ENCODE measurements at places on chromosomes 5 and 9.

DNA sequence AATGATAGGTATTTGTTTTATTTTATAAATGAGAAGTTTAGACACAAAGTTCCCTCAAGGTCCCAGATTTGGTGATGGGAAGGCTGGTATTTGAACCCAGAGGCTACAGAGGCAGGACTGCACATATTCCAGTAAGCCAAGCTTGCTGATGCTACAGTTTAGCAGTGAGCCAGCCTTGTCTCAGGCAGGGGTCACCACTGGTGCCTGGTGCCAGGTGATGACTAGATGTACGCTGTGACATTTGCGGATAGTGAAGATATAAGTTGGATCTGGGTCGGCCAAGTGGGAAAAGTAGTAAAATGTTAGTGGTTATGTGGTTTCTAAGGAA lies 143.9 kb downstream of the AOPEP start:
- no peak for DNase-seq

- DNase-seq: no peak
Observed at GRCh38 chr9:123689701-123690428, 240.1 kb downstream of the DENND1A start.

- DNase-seq: no peak
Observed at GRCh38 chr5:126801174-126801991, 24.4 kb downstream of the LMNB1 start.

DNA sequence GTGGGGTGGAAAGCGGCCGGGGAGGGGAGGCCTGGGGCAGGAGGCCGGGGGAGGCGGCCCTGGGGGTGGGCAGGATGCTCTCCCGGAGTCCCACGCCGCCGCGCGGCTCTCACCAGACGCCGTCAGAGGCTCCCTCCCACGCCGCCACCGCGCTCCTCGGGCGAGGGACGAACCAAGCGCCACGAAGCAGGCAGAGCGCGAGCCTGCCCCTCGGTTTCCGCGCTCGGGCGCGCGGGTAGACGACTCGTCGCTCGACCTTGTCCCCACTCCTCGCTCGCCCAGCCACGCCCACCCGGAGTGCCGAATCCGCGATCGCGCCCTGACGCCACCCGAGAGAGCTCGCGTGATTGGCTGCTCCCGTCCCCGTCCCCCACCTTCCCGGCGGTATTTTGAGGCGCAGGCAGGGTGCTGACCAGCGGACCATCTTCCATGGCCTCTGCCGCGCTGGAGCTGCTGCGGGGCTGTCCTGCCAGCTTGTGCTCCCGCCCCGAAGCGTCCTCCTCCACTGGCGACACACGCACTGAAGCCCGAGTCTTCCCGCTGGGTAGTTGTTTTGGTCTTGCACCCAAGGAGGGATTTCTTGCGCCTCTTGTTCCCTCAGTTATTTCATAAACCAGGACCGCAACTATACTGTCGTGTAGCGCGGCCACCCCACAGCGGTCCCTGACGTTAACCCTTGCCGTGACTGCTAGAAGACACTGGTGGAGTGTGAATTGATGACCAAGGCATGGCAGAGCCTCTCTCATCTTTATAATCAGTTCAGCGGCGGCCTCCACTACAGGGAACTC lies at the start of gene GNE:
TSS of gene GNE (minus strand) at position 241 of the 788 bp plus-strand sequence. CDS start 9,093 bp downstream, outside the sequence.
- DNase-seq: peak; percentile 97

GRCh38 chr5:153511622-153512021 lies 21.2 kb downstream of the GRIA1 start:
- DNase-seq: no peak

DNA sequence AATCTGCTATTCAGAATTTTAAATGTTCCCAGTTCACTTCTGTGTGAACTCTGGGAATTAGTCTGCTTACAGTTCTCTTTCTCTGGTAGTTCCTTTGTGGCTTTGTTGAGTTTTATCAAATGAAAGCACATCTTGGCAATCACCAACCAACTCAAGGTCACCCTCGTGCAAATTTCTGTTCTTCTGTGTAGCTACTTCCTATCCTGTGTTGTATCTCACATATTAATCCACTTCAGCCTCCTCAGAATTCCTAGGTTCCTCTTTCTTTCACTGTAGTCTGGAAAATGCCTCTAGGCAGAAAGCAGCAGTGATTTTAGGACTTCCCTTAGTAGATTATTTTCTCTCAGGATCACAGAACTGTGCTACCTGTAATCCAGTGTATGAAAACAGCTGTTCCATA lies 100.3 kb downstream of the AUH start:
- no peak for DNase-seq

GRCh38 chr9:112408819-112409218 lies 28.9 kb downstream of the HSDL2 start:
- no peak for DNase-seq

GRCh38 chr5:134649163-134649835 lies 714 bp downstream of the SEC24A start:
- no peak for DNase-seq

DNA sequence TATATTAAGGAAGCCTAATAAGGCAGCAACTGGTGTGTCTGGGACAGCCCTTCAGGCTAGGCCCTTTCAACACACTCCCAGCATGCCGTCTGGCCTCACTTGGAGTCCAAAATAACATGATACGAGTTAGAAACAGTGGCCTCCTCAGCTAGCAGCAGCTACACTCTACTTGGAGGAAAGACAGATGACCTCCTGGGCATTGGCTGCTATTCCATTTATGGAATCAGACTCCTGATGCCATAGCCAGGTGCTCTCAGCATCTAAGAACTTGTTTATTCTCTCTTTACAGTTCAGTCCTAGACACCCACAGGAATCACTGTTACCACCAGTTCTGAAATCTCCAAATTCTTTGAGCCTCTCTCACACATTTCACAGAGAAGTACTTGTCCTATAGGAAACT lies 31.8 kb downstream of the RUSC2 start:
- DNase-seq: no peak

All from CD4-positive, alpha-beta T cell treated with Interleukin-4 for 1 hour (primary cell).